ENCODE measurements at places on chromosomes 11 and 22.

DNA sequence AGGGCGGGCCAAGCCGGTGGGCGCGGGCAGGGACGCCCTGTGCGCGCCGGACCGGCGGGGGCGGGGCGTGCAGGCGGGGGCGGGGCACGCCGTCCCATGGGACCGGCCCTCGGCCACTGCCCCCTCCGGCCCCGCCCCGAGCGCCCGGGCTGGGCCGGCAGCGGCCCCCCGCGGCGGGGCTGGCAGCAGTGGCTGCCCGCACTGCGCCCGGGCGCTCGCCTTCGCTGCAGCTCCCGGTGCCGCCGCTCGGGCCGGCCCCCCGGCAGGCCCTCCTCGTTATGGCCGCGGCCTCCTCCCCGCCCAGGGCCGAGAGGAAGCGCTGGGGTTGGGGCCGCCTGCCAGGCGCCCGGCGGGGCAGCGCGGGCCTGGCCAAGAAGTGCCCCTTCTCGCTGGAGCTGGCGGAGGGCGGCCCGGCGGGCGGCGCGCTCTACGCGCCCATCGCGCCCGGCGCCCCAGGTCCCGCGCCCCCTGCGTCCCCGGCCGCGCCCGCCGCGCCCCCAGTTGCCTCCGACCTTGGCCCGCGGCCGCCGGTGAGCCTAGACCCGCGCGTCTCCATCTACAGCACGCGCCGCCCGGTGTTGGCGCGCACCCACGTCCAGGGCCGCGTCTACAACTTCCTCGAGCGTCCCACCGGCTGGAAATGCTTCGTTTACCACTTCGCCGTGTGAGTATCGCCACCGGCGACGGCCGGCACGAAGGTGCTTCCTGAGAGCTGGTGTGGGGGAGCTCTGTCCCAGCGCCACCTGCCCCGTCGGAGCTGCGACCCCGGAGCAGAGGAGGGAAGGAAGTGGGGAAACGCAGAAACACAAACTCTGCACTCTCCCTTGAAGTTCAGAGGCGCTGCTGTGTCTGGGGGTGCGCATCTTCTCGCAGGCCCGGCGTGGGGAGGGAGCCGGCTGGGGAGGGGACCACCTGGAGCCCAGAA, at the start of gene KCNQ1:
Gene KCNQ1, plus strand, starts transcription at position 188 of the 925 bp plus-strand sequence. Its CDS starts 91 bp downstream, at position 279.
- no peak for DNase-seq

- peak; percentile 72 for DNase-seq
Observed at GRCh38 chr22:39932918-39933649, 27.1 kb upstream of the TMA7B start.

DNA sequence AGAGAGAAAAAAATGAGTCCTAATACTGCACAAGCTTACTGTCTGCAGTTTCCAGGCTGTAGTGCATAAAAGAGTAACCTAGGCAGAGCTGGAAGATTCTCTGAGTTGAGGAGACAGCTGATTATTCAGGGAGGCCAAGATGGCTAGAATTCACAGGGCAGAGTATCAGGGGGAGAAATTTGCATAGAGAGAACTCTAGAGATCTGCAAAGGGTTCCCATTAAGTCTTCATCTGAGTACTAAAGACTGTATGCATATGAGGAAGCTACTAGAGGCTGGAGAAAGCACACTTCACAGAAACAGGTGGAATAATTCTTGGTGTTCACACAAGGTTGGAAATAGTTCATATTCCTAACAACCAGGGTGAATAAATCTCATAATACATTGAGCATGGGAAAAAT, 66.6 kb upstream of the RRAS2 start:
- DNase-seq, result no peak

- DNase-seq, result no peak
Observed at GRCh38 chr11:637593-638521, 788 bp downstream of the DRD4 start.

- no peak for DNase-seq
Observed at GRCh38 chr11:100354736-100355135, 332.4 kb upstream of the ARHGAP42 start.

DNA sequence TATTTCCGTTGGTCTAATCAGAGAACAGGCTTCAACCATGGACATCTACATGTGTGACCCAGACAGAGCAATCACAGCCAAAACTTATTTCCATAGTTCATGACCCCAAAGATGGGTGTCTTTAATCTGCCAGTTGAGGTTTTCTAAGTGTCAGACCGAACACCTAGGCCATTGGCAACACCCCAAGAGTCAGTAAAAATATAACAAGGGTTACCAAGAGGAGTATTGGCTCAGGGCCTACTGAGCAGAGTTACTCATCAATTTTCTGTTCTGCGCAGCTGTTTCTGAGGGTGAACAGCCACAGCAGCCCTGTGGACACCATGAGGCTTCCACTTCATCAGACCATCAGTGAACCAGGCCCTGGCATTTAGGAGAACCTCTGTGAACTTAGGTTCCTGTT, 18.8 kb downstream of the GUCD1 start:
- no peak for DNase-seq

DNA sequence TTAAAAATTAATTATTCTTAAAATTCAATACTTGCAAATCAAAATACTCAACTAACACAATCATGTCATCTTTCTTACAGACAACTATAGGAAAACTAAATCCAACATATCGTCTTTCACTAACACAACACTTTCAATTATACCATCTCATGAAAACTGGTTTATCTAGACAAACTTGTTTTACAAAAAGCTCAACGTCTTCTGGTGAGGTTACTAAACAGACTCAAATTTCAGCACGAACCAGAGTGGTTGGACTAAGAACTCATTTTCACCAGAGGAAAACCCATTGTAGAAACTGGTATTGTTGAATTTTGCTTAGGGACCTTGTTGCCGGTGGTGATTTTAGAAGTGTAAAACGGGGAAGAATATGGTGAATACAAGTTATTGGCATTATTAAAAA, 52.2 kb downstream of the NUP98 start:
- no peak for DNase-seq

- no peak for DNase-seq
Observed at GRCh38 chr11:122847466-122847865, 9.2 kb downstream of the CRTAM start.

DNA sequence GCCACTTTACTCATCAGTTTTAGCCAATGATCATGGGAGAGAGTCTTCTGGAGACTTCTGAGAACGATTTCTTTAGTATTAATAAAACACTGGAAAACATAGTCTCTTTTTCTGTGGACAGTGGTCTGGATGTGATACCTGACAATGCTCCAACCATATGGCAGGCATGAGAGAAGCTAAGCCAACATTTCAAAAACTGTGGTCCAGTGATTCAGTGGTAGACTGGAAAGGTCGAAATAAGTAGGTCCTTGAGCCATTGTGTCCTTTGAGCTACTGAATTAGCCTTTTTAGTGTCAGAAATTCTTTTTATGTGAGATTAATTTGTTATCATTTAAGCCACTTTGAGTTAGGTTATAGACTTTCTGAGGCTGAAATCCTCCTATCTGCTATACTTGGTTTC, 197.7 kb upstream of the CTSC start:
- DNase-seq, result no peak

- no peak for DNase-seq
Observed at GRCh38 chr11:130427581-130428315, 661 bp downstream of the ADAMTS8 start.

- peak; percentile 80 for DNase-seq
Observed at GRCh38 chr11:117950301-117950700, 21.1 kb upstream of the TMPRSS13 start.

GRCh38 chr11:9280655-9281301, 15.6 kb upstream of the DENND5A start:
- peak; percentile 69 for DNase-seq

GRCh38 chr11:65491614-65492386, 7.0 kb upstream of the MALAT1 start:
- no peak for DNase-seq

GRCh38 chr11:118252688-118253087, 523 bp upstream of the MPZL3 start:
- no peak for DNase-seq

GRCh38 chr11:57390535-57390934, at the start of gene PRG2:
Gene PRG2 (minus strand): TSS chr11:57390650. CDS start chr11:57389944, 706 bp downstream.
- no peak for DNase-seq

DNA sequence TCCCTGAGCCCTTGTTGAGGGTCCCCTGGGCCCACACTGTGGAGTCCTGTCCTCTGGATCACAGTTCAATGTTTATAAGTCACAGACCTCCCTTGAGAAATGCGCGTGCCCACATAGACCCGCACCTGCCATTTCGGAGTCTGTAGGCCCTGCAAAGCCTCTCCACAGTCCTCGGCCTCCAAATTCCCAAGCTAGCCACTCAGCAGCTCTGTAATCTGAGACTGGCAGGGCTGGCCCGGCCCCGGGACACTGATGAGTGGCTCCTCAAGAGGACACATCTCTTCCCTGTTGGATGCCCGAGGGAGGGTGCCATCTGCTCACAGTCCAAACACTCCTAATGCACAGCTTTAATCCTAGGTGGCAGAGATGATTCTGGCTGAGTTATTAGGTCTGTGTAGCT, 39.1 kb downstream of the B3GAT1 start:
- DNase-seq, result no peak

- no peak for DNase-seq
Observed at GRCh38 chr22:23375031-23375827, 194.9 kb downstream of the BCR start.

DNA sequence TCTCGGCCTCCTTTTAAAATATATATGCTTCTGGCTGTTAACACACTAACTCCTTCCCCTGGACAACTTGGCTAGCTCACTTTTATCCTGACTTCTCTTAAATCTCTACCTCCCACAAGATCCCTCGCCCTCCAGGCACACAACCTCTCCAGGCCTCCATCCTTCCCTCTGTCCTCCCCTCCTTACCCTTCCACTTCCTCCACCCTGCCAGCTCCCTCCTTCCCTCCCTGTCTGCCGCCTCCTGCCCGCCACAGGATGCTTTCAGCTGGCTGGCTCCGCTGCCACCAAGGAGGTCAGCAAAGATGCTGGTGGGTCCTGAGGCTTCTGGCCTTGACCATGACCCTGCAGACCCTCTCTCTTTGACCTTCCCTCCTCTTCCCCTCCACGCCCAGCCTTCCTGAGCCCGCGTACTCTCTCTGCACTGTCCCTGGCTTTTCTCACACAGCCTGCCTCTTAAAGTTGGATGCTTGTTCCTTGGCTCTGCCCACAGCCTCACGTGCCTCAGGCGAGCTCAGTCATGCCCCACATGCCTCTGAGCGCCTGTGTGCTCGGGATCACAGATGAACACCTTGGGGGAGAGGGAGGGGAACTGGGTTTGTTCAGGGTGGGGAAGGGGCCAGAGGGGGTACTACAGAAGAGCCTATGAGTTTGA, 6.7 kb downstream of the NFAM1 start:
- no peak for DNase-seq

- no peak for DNase-seq
Observed at GRCh38 chr11:75588051-75588481, 26.0 kb downstream of the SERPINH1 start.

DNA sequence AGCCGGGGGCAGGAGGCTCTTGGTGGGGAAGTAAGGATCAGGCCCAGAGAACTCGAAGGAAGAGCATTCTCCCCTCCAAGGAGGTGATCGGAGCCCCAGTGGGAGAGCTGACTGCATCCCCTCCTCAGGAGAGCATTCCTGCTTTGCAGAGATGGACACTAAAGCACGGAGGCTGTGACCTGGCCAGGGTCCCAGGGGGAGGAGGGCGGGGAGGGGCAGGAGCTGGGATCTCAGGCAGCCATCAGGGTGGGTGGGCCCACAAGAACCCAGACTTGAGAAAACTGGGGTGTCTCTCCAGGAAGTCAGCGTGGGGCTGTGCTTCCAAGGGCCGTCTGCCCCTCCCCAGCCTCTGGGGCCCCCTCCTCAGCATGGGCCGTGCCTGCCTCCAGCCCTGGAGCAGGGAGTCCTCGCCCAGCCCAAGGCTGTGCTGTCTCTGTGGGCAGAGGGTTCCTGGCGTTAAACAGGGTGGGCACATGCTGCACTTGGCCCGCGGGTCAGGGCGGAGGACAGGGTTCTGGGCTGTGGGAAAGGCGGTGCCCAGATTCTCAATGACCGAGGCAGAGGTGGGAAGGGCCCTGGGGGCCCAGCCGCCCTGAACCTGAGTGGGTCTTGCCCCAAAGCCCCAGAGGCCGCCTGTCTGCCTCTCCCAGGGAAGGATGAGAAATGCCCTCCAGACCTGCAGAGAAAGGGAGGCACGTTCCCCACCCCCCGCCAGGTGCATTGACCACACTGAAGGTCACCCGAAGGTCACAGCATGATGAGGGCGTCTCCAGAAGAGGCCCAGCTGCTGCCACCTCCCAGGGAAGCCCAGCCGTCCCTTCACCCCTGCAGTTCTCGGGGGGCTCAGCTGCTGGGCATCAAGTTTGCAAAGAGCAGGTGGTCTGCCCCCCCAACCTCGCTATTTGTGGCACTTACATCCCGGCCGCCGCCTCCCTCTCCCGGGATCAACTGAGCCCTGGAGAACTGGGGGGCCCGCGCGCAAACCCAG, 643 bp downstream of the CEND1 start:
- no peak for DNase-seq

DNA sequence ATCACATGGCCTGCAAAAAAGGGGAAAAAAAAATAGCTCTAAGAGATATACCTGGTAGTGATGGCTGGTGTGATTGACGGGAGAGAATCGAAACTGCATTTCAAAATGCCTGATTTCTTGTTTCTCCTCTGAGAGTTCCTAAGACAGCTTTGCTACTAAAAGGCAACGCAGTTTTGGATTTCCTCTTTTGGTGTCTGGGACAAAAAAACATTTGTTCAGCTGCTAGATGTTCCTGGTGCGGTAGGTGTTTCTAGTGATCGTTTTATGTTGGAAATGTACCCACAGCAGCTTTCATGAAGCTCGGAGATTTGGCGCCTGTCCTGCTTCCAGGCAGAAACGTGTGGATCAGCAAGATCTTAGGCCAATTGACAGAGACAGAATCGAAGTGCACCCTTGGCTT, 18.1 kb downstream of the P2RX3 start:
- no peak for DNase-seq

Data from CD4-positive, alpha-beta T cell treated with Interleukin-21 for 1 hour (primary cell).